ENCODE measurements at places on chromosomes 6 and 20.

DNA sequence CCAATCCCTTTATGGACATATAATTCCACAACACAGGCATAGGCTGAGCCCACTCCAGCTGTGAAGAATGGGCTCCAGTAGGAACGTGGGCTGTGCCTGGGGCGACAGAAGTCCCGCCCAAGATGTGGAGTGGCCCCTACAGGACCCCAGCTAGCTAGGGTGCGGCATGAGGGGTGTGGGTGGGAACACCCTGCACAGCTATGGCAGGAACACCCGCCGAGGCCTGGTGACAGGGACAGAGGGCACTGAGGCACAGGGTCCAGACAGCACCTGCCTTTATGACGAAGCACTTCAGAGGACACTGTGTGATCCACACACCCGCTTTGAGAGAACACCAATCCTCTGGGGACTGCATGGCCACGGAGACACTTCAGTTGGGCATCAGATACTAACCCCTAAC, 28.2 kb upstream of the TCFL5 start:
- no peak for DNase-seq

DNA sequence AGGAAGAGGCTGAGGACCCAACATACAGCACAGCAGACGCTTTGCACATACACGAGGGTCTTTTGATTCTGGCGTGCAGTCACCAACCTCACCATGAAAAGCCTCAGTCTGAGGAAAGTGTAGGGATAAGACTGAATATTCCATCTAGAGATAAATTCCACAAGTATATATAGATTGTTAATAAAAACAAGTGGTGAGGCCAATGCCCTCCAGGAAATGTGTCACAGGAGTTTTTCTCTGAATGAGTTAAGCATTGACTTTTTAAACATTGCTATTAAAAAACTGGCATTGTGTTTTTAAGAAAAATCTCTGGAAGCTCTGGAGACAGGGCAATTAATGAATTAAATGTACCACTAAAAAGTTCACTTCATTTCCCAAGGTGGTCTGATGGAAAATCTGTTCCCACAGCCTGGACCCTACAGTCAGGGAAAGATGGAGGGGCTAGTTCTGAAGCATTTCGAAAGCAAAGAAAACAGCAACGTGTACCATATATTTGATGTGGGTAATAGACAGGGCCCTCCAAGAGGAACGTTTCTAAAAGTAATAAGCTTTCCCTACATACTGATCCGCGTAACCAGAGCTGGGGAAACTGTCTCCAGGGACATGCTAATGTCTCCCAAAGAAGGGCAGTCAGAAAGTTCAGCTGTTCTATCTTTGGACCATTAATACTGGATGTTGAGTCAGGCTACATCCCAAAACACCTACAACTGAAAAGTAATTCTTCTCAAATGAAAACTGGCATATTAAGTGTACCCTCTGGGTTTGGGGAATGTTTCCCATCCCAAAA, 301.1 kb downstream of the FOXC1 start:
- no peak for DNase-seq

DNA sequence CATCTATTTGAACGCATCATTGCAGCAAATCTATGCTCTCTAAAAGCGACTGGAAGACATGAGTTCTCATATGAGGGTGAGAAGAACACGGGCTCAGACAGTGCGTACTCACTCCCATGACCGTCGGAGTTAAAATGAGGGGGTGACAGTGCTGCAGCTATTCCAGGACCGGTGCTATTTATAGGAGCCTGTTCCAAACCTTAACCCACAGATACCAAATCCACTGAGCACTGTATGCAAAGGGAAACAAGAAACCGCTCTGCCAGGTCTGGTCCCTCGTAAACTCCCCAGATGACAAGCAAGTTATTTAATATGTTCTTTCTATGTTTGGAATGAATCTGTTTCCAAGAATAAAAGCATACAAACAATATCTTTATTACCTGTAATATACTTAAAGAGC, 22.9 kb downstream of the PPP1R3G start:
- no peak for DNase-seq

DNA sequence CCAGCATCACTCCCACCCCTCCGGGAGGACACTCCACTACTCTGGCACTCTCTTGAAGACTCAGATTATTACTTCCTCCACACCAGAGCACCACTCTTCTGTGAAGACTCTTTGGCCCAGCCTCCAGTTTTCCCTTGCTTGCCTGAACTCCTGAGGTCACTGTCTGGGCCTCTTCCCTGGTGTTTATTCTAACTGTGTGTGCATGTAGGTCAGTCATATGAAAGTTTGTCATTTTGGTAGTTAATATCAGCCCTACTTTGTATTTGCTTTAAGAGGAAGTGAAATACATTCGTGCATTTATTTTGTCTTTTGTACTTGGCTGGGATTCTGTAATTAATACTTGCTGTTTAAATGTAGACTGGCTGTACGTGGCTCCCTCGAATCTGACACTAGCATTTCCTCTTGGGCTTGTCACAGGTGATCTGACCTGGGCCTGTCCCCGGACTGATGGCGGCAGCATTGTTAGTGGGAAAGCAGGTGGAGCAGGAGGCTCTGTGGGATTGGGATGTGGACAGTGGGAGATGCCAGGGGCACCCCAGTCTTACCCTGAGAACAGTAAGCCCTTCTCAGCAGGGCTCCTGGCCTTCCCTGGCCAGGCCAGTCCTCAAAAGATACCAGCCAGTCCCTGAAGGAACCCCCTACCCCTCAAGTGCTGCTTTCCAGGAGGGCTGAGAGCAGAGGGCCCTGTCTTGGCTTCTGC, 350.5 kb downstream of the CDC5L start:
- no peak for DNase-seq

- DNase-seq = no peak
Measured at GRCh38 chr20:23596579-23597250, 9.0 kb downstream of the CST9 start.

- DNase-seq = no peak
Measured at GRCh38 chr20:44357020-44357419, 1.5 kb downstream of the HNF4A start.

Data from CD4-positive, alpha-beta T cell (primary cell).